Neuronal stem cell (in vitro differentiated cells): ENCODE measurements at places on chromosomes 13 and 19.

DNA sequence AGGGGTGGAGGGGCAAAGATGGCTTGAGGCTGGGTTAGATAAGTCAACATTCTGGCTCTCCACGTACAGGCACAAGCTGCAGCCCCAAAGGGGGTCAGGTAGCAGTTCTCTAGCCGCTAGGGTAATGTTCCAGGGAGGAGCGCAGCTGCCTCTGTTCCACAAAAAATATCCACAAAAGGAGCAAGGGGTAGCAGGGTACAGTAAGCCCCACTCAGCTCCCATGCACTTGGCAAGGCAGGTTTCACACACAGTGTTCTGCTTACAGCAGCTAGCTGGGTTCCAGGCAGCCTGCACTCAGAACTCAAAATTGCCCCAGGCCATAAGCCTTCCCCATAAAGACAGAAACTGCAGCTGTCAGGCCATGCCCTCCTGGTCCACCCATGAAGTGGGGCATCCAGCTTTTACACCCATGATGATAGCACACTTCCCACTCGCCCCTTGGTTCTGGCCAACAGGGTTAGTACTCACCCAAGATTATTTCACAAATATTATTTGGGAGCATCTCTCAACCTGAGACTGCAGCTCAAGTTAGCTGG lies 130.0 kb downstream of the CYSLTR2 start:
- DNase-seq: no peak

- no peak for DNase-seq
Measured at GRCh38 chr19:18649371-18650020, 12.7 kb downstream of the KLHL26 start.

DNA sequence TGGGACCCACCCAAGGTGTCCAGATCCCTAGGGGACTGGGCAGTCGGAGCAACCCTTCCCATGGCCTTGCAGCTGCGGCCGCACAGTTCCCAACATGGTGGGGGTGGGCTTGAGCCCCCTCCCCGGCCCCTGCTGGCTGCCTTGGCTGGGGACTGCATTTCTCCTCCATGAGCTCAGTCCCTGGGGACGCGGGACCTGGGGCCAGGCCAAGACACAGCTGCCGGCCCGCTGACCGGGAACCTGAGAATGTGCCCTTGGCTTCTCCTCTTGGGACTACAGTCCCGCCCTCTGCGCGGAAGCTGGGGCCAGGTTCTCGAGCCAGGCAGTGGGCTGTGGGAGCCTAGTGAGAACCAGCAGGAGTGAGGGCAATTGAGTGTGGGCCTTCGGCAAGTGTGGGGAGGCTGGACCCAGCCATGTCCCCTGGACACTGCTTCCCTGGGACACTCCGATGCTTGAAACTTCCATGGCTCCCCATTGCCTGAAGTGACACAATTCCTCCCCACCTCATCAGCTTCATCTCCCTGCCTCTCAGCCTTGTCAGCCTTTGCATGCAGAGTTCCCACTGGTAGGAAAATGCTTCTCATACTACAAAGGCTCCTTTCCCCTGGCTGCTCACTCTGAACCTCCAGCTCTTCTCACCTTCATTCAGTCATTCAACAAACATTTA lies 13.1 kb upstream of the NOTCH3 start:
- DNase-seq: no peak

DNA sequence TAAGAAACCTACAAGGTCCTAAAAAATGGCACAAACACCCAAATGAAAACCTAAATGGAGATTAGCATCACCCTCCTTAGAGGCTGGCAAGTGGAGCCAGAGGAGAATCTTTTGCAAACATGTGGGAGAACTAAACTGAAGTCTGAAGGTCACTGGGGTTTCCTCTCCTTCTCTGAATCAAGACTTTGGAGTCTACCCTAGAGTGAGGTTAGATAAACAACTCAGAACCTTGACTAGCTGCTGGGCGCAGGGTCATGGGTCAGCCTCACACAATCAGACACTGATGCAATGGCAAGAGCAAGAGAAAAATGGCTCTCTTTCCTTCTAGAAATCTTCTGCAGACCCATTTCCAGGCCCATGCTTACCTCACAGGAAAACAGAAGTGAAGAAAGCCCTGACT lies 165.8 kb downstream of the KCTD12 start:
- no peak for DNase-seq

DNA sequence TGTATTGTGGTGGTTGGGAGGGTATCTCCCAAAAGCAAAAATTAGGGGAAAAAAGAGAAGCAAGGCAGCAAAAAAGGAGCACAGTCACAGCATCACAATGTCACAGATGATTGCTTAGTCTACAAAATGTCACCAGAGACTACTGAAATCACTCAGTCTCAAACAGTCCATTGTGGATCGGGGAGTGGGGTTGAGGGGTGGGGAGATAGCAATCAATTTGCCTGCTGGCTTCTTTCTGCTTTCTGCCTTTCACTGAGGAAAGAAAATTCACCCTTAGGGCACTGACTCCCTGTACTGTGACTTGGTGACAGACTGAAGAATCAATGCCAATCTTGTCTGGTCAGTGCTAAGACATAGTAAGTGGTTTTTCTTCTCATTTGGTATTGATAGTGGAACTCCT lies 2127.1 kb upstream of the PCDH20 start:
- DNase-seq: no peak

DNA sequence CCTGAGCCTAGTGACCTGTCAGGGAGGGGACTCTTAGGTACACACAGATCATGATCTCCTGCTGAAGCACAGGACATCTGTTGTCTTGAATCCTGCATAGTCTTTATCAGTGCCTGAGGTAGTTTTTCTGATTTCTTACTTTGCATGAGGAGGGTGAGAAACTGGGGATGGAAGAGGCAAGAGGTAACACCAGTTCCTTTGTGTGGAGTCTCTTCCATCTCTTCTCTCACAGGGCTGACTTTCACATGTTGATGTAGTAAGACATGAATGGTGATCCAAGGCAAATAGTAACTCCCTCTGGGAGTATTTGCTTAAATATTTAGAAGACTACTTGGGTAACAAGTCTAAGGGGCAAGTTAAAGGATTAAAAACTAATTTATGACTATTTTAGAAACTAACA lies 9.5 kb downstream of the NBEA start:
- DNase-seq: no peak

- no peak for DNase-seq
Measured at GRCh38 chr19:41328157-41328841, 18.3 kb downstream of the CCDC97 start.

DNA sequence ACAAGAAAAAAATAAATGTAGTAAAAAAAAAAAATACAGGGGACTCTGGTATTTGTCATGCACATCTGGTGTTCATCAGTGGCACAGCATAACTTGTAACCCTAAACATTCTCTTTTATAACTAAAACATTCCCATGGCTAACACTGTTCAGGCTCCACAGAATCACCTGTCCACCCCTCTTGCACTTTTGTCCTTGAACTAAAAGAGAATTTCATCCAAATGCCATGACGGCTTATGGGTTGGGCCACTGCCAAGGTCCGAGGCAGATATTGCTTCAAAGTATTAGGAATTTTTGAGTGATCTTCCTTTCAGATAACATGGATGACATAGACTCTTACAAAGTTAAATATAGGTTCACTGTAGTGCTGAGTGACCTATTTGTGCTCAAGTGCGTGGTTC lies 25.7 kb upstream of the SERP2 start:
- DNase-seq: no peak

DNA sequence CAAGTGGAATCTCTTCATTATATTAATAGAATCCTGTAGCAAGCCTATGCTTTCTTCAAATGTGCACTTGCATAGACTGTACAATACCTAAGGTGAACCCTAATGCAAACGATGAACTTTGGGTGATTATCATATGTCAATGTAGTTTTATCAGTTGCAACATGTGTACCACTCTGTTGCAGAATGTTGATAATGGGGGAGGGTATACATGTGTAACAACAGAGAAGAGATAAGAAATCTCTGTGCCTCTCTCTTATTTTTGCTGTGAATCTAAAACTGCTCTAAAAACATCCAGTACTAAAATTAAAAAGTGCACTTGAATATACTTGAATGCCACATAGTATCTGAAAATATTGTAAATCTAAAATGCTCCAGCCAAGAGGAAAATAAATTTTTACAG lies 820.8 kb upstream of the MIR17HG start:
- no peak for DNase-seq

DNA sequence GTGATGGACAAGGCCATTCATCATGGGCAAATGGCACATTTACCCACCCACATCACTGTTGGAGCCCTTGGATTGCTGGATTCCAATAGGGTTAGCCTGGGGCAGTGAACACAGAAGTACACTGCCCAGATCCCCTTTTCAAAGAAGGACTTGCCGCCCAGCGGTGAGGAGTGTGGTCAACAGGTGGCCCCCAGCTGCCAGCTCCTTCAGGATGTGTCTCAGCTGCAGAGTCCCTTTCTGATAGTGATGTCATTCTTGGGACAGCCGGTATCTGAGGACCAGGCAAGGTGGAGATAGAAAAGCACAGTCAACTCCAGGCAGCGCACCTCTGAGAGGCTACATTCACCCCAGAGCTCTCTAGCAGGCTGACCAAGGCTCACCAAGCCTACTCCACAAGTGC lies 16.9 kb downstream of the ERICH6B start:
- no peak for DNase-seq
